Suprapubic skin (tissue), 4 donors: ENCODE measurements at places on chromosomes 5 and 9.

- no peak for DNase-seq
Observed at GRCh38 chr9:5459289-5459829, 9.0 kb downstream of the CD274 start.

GRCh38 chr5:67234671-67235176, 38.1 kb upstream of the CD180 start:
- no peak for DNase-seq

DNA sequence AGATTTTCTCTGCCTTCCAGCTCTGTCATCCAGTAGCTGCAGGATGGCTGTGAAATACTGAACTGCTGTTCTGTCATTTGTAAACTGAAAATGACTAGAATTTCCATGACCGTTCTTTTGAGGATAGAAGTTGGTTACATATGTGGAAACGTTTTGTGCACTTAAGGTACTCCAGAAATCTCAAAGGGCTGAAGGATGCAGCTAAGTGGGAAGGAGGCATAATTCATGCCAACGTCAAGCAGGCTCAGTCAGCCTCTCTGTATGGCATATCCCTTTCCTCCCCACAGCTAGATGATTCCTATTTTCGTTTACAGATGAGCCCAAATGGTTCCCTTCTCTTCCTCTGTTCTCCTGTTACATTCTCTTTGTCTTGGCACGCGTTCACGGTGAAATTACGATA, 257.6 kb downstream of the FBXL7 start:
- no peak for DNase-seq

GRCh38 chr5:179816401-179816795, 4.3 kb upstream of the SQSTM1 start:
- peak; percentile 68 for DNase-seq

- no peak for DNase-seq
Observed at GRCh38 chr5:11105696-11106095, 344.7 kb upstream of the DAP start.

DNA sequence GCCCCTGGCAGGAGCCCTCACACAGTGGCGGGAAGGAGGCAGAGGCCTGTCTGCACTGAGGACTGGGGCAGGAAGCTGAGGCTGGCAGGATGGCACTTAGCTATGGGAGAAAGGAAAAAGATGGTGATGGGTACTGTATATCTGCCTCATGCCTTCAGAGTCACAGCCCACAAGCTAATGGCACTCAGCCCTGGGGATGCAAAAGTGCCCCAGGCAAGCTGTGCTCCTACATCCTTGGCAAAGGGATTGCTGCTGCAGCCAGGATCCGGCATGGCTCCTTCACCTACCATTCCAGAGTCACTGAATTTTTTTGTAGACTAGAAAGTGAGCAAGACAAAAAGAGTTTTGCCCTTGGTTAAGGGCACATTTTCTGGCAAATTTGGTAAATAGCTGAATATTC, 8.7 kb downstream of the ACSL6 start:
- no peak for DNase-seq

DNA sequence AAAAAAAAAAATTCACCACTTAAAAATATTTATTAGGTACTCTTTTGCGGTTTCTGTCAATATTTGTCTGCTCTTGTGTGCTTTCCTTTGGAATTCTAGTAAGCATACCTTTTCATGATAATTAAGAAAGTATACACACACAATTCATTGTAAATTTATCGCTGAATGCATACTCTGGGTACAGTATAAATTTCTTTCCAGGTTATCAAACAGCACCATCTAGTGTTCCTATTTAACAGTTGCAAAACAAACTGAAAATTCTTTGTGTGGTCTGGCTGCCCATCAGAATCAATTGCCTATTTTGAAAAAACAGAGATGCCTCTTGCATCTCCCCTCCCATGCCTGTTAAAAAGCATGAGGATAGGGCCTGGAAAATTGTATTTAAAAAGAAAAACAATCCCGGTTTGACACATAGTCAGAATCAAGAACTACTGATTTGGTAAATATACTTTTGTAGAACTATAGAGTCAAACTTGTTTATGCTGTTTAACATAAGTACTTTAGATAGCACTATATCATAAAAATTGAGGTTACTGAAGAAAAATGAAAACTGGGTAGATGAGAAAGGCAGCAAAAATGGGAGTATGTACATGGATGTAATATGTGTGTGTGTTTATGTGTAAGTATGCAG, 16.2 kb downstream of the PGGT1B start:
- no peak for DNase-seq

DNA sequence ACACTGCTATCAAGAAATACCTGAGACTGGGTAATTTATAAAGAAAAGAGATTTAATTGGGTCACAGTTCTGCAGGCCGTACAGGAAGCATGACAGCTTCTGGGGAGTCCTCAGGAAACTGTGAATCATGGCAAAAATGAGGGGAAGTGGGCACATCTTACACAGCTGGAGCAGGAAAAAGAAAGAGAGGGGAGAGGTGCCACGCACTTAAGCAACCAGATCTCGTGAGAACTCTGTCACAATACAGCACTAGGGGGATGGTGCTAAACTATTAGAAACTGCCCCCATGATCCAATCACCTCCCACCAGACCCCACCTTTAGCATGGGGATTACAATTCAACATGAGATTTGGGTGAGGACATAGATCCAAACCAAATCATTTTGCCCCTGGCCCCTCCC, 105.5 kb upstream of the CPLX2 start:
- DNase-seq, result no peak

DNA sequence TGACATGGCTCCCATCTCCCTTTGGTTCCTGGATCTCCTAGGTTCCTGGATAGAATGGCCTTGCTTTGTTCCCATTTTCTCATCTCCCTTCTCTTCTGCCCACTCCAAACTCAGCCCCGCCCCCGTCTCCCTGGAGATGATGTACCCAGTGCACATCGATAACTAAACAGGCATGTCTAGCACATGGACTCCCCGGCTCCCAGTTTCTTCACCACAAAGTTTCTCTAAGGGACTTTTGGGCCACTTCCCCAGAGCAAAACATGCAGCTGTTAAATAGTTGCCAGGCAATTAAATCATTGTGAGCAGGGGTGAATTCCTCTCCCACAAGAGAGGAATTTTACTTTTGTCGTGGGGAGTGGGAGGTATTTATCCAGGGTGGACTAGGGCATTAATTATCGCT, 259.0 kb downstream of the GADD45G start:
- no peak for DNase-seq

DNA sequence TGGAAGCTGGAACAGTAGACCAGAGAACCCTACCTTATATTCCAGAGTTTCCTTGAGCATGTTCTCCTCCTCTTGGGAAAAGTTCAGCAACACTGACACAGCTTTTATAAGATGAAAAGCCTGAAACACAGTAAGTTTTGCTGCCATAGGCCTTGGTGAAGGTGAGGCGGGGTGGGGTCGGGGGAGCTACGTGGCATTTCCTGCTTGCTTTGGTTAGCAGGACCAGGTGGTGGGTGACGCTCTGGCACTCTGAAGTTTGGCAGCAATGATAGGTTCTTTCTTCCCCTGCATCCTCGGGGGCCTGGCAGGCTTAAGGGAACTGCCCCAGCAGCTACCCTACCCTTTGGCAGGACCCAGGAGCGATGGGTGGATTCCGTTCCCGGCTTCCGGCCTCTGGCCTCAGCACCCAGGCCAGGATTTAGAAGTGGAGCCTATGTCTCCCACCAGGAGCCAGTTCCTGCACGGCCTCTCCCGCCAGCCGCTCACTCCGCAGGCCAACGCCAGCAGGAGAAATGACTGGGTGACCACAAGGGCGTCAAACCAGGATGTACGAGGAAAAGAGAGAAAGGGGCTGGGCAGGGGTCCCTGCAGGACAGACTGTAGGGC, 19.3 kb downstream of the ARPC5L start:
- no peak for DNase-seq

DNA sequence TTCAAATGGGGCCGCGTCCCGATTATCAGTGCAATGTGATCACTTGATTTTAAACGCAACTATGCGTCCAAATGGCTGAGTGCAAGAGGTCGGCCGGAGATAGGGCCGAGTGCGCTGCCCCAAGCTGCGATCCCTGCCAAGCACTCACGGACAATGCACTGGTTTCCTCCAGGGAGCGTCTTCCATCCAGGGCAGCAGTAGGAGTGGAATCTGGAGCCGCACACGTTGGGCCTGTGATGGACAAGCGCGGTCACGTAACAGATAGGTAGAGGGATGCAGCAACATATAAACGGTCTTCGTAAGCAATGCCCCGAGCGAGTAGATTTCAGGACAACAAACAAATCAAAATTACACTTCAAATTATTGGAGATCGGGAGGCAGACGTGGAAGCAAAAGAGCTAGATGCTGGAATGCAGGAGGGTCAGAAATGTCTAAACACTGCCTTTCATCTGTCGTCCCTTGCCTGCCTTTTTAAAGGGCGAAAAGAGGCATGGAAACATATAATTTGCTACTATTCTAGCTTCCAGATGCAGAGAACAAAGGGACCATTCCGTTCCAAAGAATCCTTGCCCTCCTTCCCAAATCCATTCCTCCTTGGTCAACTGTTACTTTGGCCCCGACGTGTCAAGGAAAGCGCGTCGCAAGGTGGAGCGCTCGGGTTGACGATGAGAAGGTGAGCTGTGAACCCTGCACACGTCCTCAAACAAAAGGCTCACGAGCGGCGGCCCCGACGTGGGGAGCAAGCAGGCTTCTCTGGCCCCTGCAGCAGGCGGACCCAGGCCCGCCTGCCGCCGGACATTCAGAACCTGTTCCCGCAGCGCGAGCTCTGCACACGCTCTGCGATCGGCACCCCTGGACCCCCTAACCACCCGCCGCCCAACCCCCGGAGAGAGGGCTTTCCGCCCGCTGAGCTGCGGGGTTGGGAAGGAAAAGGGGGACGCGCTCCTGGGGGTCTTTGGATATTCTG, 1.5 kb downstream of the FBN2 start:
- DNase-seq, result no peak
